ENCODE measurements at places on chromosomes 11 and 22.
A peak's percentile ranks its signal among the peaks of the same experiment; 100 is the strongest.

- DNase-seq = no peak
These were observed 111.6 kb downstream of the SIK3 start for GRCh38 chr11:116986521-116987105.

DNA sequence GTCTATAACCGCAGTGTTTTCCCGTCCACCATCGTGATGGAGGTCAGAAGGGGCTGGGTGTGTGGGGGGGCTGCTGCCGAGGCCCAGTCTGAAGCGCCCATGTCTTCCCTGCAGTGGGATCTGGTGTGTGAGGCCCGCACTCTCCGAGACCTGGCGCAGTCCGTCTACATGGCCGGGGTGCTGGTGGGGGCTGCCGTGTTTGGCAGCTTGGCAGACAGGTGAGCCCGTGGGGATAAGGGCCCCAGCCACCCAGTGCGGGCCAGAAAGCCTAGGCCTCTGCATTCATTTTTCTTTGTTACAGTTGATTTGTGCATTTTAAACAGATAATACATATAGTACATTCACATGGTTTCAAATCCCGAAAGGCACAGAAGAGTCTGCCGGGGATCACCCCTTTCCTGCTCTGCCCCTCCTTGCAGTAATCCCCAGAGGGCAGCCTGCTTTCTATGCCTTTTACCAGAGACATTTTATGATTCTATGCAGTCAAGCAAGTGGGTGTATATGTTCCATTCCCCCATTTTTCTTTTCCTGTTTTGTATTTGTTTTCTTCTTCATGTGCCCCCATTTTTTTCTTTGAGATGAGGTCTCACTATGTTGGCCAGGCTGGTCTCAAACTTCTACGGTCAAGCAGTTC lies 32.6 kb downstream of the CAPN1 start:
- no peak for DNase-seq

DNA sequence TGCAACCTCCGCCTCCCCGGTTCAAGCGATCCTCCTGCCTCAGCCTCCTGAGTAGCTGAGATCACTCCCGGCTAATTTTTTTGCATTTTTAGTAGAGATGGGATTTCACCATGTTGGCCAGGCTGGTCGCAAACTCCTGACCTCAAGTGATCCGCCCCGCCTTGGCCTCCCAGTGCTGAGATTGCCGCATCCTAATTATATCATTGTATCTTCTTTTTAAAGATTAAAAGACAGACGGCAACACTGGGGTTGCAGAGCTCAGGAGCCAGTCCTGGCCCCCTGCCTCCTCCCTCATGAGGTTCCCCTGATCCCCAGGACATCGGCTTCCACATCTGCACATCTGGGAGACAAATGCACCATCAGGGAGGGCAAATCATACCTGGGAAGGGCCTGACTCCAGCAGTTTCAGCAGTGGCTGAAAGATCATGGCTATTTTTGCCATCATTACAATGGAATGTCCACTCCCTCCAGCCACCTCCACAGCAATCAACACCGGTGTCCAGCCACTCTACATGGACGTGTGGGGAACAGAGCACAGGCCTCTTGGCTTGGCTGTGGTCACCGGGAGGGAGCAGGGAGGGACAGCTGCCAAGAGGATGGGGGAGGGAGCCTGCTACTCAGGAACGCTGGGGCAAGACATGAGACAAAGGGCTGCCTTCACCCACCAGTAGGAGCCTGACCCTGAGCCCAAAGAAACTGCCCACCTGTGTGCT lies 9.2 kb upstream of the CELSR1 start:
- DNase-seq = no peak

DNA sequence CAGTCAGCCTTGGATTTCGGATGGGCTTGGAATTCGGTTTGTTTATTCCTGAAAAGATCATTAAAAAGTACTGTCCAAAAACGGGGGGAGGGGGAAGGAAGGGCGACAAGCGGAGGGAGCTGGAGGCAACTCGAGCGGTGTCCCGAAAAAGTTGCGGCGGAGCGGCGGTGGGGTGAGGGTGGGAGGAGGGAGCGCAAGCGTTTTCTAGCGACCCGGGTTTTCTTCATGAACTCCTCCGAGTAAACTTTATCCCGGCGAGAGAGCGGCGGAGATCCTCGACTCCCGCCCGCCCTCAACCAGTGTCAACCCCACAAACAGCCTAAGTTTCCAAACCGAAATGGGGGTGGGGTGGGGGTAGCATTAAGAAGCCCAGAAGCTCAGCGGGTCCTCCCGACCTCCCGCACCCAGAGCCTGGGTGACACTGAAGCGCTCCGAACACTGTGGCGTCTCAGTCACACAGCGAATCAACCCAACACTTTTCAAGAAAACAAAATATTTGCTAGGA lies 133.0 kb upstream of the C11orf58 start:
- DNase-seq = no peak

DNA sequence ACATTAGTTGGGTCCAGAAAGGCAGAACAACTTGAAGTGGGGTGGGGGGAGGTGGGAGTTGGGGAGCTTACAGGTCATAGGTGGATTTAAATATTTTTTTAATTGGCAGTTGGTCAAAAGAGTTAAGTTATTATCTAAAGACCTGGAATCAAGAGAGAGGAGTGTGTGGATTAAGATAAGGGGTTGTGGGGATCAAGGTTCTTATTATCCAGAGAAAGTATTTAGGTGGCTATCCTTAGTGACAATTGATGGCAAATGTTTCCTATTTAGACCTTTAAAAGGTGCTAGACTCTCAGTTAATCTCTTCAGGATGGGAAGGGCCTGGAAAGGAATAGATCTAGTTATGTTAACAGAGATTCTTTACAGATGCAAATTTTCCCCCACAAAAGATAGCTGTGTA lies 120.7 kb upstream of the OR9Q1 start:
- DNase-seq = no peak

DNA sequence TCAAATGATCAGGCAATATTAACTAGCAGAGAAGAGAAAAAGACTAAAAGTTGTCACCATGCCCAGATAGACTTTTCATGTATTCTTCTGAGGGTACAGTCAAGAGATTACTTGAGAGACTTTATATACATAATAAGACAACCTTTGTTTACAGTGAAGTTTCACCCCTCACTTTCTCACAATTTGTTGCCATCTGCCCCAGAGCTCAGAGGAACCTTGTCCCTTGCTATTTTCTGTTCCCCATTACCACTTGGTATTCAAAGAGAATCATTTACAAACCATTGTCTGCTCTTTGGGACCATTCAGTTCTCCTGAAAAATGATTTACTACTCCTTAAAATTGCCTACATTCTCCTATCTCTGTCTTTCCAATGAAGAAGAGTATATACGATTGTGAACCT lies 544.6 kb downstream of the CNTN5 start:
- no peak for DNase-seq

DNA sequence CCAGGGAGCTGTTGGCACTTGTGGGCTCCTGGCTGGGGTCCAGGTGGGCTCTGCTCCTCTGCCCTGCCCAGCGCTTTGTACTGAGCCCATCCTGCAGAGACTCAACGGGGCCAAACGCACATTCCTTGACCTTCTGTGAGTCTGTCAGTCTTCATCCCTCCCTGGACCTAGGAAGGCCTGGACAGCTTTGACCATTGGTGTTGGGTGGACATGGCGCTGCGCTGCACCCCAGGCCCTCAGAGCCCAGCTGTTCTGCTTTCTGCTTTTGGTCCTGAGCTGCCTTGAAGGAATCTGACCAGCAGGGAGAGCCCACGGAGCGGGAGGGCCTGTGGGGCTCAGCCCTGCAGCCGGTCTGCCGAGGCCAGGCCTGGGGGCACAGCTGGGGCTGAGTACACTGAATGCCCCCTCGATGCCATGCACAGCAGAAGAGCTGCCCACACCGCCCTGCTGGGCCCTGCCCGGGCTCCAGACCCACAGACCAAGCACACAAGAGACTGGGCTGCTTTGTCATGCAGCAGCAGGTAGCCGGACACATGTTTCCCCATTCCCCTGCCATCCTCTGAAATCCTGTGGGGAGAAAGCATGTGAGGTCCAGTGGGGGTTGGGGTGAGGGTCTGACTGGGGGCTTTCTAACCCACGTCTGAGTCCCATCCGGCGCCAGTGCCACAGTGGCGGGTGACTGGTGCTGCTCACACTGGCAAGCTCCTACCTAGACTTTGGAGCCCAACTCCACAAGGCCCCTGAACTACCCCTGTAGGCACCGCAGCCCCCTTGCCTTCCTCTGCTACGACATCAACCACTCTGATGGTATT lies 24.1 kb upstream of the CCDC188 start:
- DNase-seq = no peak

- peak; percentile 48 for DNase-seq
These were observed 61.9 kb downstream of the MED15 start for GRCh38 chr22:20569059-20570058.

Data from common myeloid progenitor, CD34-positive (primary cell).